Neural progenitor cell (in vitro differentiated cells): ENCODE measurements at places on chromosomes 2 and 18. TPM values are rescaled to one million over a fixed set of nuclear protein-coding genes. Genes with fewer than 3 reads are reported as not detected.
A peak's percentile ranks its signal among the peaks of the same experiment; 100 is the strongest.

DNA sequence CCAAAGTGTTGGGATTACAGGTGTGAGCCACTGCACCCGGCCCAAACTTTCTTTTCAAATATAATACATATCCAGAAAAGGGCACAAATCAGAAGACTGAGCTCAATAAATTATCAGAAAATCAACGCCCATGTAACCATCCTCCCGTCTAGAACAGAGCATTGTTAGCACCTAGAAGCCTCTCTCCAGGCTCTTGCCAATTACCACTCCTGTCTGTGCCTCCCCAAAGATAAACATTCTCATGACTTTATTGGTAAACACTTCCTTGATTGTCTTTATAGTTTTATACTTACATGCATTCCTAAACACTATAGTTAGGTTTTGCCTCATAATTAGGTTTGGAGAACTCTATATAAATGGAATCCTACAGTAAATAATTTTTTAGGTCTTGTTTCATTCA is 58.5 kb upstream of the SP5 start:
- H3K4me3 ChIP-seq: no peak overlapping the region
- no peak overlapping the region for H3K27ac ChIP-seq
- H3K36me3 ChIP-seq: no peaks in the 10 kb centered on the region
- no peaks in the 10 kb centered on the region for H3K27me3 ChIP-seq

DNA sequence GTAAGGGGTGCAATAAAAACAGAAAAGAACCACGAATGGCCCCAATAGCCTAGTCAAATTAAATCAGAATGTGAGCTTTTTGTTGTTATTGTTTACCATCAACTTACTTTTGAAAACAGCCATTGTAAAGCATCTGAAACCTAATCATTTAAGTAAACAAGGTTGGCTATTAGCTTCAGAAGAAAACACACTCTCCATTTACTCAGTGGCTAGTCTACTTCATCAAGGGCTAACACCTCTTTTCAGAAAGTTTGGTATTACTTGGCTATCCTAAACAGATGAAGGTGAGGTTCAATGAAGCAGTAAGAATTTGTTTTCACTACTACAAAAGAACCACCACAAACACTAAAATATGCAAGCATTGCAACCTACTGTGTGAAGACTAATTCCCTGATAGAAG is 398.0 kb downstream of the CDH2 start:
- no peaks in the 10 kb centered on the region for H3K36me3 ChIP-seq
- DNase-seq: peak; percentile 52
- peak overlapping the region; percentile 2 for H3K4me3 ChIP-seq
- no peaks in the 10 kb centered on the region for H3K27me3 ChIP-seq
- H3K27ac ChIP-seq: peak overlapping the region; percentile 55

DNA sequence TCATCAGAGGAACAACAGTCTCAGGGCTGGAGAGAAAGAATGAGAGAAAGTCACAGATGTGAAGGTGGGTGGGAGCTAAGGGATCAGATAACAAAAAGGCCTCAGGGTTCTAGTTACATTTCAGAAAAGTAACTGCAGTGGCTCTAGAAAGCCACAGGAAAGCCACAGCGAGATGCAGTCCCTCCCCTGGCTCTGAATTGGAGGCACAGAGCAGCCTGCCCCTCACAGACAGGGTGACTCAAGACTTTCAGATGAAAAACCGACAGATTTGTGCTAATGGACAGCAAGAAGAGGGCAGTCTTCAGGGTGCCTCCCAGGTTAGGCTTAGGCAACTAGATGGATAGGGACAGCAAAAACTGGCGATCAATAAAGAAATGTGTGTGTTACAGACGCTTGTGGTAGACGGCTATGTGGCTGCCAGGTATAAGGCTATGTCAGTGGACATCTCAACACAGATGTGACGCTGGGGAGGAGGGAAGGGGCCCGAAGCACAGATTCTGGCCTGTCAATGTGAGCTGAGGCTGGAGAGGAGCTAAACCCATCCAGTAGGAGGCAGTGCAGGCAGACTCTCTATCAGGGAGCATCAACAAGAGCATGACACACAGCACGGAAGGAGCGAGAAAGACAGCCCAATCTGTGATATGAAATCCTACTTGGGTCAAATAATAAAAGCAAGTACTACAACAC is 26.2 kb downstream of the UNC50 start:
- peak; percentile 65 for DNase-seq
- H3K27me3 ChIP-seq: no peaks in the 10 kb centered on the region
- no peaks in the 10 kb centered on the region for H3K36me3 ChIP-seq

DNA sequence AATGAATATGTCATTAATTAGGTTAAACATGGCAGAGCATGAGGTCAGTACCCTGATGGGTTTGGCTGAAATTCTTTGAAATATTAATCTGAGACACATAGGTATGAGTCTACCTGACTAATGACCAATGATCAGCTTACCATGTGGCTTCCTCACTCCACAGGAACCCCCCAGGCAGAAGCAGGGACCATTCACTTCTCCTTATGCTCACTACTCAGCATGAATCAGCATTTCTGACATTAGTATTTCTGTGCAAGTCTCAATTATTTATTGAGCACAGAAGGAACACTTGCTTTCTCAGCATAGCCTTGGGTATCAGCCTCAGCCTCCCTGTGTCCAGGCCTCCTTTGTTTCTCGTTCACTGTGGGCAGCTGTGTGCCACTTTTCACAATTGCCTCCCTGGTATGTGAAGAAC is 9.3 kb upstream of the KCNE4 start:
- H3K4me3 ChIP-seq: no peak overlapping the region
- H3K27ac ChIP-seq: no peak overlapping the region
- no peaks in the 10 kb centered on the region for H3K36me3 ChIP-seq
- no peak for DNase-seq
- H3K27me3 ChIP-seq: no peaks in the 10 kb centered on the region

- no peak overlapping the region for H3K27ac ChIP-seq
- peaks cover 12% of the 10 kb centered on the region for H3K36me3 ChIP-seq
- no peaks in the 10 kb centered on the region for H3K27me3 ChIP-seq
- DNase-seq: no peak
Measured at GRCh38 chr2:15634846-15635490, 43.3 kb downstream of the DDX1 start.

GRCh38 chr2:172066394-172066886 is 18.9 kb upstream of the DLX1 start:
- no peaks in the 10 kb centered on the region for H3K27me3 ChIP-seq
- H3K27ac ChIP-seq: no peak overlapping the region
- no peak for DNase-seq

DNA sequence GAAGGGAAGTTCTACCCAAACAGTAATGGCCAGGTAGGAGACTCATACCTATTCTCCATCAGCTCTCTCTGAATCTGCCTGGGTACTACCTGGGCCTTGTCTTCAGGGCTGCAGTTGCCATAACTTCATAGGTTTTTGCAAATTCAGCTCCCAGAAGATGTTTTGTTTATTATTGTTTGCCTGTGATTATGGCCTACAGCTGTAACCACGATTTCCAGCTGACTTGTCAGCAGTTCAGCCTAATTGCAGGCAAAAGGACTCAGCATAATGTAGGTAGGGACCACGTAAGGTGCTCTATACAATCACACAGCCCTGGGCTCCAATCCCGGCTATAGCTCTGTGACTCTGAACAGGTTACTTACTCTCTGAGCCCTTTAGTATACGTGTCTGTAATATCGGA is 187.0 kb upstream of the FN1 start:
- no peak overlapping the region for H3K4me3 ChIP-seq
- peaks cover 16% of the 10 kb centered on the region for H3K4me1 ChIP-seq
- no peak overlapping the region for H3K27ac ChIP-seq
- no peaks in the 10 kb centered on the region for H3K27me3 ChIP-seq
- H3K36me3 ChIP-seq: no peaks in the 10 kb centered on the region

DNA sequence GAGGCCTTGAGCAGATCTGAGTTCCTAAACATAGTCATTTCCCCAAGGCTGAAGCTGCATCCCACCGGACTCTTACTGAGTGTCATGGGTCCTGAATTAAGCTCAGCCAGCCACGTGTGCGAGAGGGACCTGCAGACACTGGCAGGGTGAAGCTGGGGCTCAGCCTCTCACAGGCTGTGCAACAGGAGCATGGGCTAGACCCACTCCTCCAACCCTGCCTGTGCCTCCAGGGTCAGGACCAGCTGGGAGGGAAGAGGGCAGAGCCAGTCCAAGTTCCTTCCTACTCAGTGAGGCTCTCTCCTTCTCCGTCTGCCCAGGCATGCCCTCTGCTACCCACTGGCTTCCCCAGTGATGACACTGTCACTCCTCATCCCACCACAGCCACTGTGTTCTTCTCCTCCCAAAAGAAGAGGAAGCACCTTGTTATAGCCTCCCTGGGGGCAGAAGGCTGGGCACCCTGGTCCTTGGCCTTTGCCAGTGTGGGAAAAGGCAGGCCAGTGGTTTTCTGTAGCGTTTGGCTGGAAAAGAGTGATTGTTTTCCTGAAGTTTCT is 78.9 kb downstream of the KCNF1 start:
- H3K4me3 ChIP-seq: no peak overlapping the region
- H3K4me1 ChIP-seq: no peaks in the 10 kb centered on the region
- no peaks in the 10 kb centered on the region for H3K27me3 ChIP-seq
- no peak for DNase-seq
- no peaks in the 10 kb centered on the region for H3K36me3 ChIP-seq

DNA sequence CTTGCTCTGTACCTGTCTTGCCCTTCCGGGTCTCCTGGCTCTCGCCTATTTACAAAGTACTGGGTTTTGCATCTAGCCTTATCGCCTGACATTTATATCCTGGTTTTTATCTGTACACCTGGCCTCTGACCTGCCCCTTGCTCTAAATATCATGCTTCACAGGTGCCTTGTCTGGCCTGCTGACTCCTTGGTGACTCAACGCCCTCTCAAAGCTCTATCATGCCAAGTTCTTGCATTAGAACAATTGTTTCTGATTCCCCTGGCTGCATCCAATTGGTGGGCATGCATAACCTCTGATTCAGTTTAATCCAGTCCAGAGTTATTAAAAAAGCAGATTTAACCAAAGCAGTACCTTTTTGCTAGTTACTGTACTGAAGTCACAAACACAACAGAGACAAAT is 113.9 kb upstream of the CCDC68 start:
- H3K27ac ChIP-seq: no peak overlapping the region
- H3K4me3 ChIP-seq: no peak overlapping the region
- DNase-seq: no peak
- no peaks in the 10 kb centered on the region for H3K36me3 ChIP-seq
- no peaks in the 10 kb centered on the region for H3K4me1 ChIP-seq

DNA sequence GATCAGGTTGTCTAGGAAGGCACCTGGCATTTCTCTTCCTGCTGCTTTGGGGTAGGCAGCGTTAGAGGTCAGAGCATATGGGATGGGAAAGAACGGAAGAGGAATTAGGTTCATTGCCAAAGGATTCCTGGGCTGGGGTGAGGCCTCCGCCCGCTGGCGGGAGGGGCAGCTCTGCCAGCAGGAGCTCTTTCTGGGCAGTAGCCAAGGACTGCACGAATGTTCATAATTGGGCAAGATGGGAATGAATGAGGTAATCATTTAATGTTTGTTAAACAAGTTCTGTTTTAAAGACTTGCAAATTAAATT is 253.9 kb downstream of the AGAP1 start:
- no peak overlapping the region for H3K4me3 ChIP-seq
- H3K27me3 ChIP-seq: no peaks in the 10 kb centered on the region
- no peak overlapping the region for H3K27ac ChIP-seq

- DNase-seq: peak; percentile 20
- no peaks in the 10 kb centered on the region for H3K27me3 ChIP-seq
- H3K4me1 ChIP-seq: no peaks in the 10 kb centered on the region
- H3K36me3 ChIP-seq: peaks cover 33% of the 10 kb centered on the region
Measured at GRCh38 chr2:152740743-152741328, 22.4 kb downstream of the ARL6IP6 start.

- H3K27ac ChIP-seq: no peak overlapping the region
- no peaks in the 10 kb centered on the region for H3K36me3 ChIP-seq
- DNase-seq: peak; percentile 38
- H3K4me1 ChIP-seq: peaks cover 32% of the 10 kb centered on the region
- H3K4me3 ChIP-seq: no peak overlapping the region
Measured at GRCh38 chr2:96890252-96890651, 20.4 kb upstream of the SEMA4C start.

GRCh38 chr2:98269830-98270229 is 76.4 kb upstream of the CNGA3 start:
- no peak overlapping the region for H3K4me3 ChIP-seq
- no peaks in the 10 kb centered on the region for H3K4me1 ChIP-seq
- H3K27me3 ChIP-seq: no peaks in the 10 kb centered on the region
- no peaks in the 10 kb centered on the region for H3K36me3 ChIP-seq

GRCh38 chr18:64090876-64091275 is 58.0 kb downstream of the LINC00305 start:
- no peaks in the 10 kb centered on the region for H3K27me3 ChIP-seq
- no peaks in the 10 kb centered on the region for H3K4me1 ChIP-seq
- DNase-seq: no peak
- no peak overlapping the region for H3K4me3 ChIP-seq

- H3K27me3 ChIP-seq: no peaks in the 10 kb centered on the region
- H3K4me1 ChIP-seq: no peaks in the 10 kb centered on the region
- no peaks in the 10 kb centered on the region for H3K36me3 ChIP-seq
- no peak overlapping the region for H3K27ac ChIP-seq
Measured at GRCh38 chr18:70649683-70650082, 360.8 kb downstream of the SOCS6 start.

GRCh38 chr2:870426-870825 is 80.2 kb upstream of the SNTG2 start:
- peaks cover 4% of the 10 kb centered on the region for H3K4me1 ChIP-seq
- H3K27me3 ChIP-seq: no peaks in the 10 kb centered on the region
- no peak overlapping the region for H3K4me3 ChIP-seq
- no peaks in the 10 kb centered on the region for H3K36me3 ChIP-seq
- no peak for DNase-seq

DNA sequence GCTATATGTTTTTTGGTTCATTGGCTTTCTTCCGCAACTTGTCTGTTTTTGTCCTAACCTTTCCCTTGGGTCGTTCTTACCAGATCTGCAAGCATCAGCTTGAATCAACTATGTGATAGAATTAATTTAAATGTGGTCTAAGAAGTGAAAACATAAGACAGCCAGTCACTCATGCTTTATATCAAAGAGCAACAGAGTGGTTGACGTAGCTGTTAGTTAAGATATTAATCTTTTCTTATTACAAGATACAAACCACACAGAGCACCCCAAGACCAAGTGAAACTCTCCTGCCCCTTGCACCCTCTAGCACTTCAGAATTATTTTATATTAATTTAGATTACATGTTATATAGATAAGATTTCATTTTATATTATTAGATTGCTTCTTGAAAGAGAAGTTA is 15.2 kb downstream of the IL18RAP start:
- no peaks in the 10 kb centered on the region for H3K27me3 ChIP-seq
- no peak overlapping the region for H3K4me3 ChIP-seq
- DNase-seq: no peak

- H3K4me3 ChIP-seq: no peak overlapping the region
- H3K36me3 ChIP-seq: no peaks in the 10 kb centered on the region
- H3K4me1 ChIP-seq: peaks cover 8% of the 10 kb centered on the region
- no peaks in the 10 kb centered on the region for H3K27me3 ChIP-seq
- DNase-seq: no peak
- no peak overlapping the region for H3K27ac ChIP-seq
Measured at GRCh38 chr2:114769110-114769509, 326.7 kb downstream of the DPP10 start.

Gene UGT1A8
- total RNA-seq: not detected in 2 replicates

Gene MEP1B
- not detected in 2 replicates for total RNA-seq

Gene MMADHC
- 149 and 178 TPM in 2 replicates for total RNA-seq

Gene PCBP1
- 62.0 and 82.0 TPM in 2 replicates for total RNA-seq

Gene HS1BP3
- 10.0 and 19.5 TPM in 2 replicates for total RNA-seq

Gene SERPINB7
- not detected in 2 replicates for total RNA-seq

Gene CRYBA2
- total RNA-seq: not detected in 2 replicates

Gene FIGN
- total RNA-seq: 27.7 and 41.1 TPM in 2 replicates

Gene IL36A
- total RNA-seq: not detected in 2 replicates

Gene ABCG8
- total RNA-seq: not detected in 2 replicates

Gene DYSF
- 0.39 and 1.1 TPM in 2 replicates for total RNA-seq

Gene HEATR5B
- total RNA-seq: 20.5 and 23.7 TPM in 2 replicates

Gene DSG4
- total RNA-seq: not detected in 2 replicates

Gene ACADL
- total RNA-seq: 0.09 TPM in 1 of 2 replicates, not detected in the other

Gene FTCDNL1
- total RNA-seq: 0.31 and 2.7 TPM in 2 replicates

Gene HES6
- total RNA-seq: 5.3 and 29.3 TPM in 2 replicates

Gene GALNT13
- 4.3 and 5.9 TPM in 2 replicates for total RNA-seq

Gene ARL4C
- total RNA-seq: 87.6 and 96.6 TPM in 2 replicates
